Kidney tubule cell (primary cell): ENCODE measurements at places on chromosomes 4 and X.

GRCh38 chr4:165191814-165192499 is 15.4 kb upstream of the KLHL2 start:
- DNase-seq, result no peak

GRCh38 chr4:64584125-64584524 is 174.9 kb upstream of the TECRL start:
- DNase-seq, result no peak

DNA sequence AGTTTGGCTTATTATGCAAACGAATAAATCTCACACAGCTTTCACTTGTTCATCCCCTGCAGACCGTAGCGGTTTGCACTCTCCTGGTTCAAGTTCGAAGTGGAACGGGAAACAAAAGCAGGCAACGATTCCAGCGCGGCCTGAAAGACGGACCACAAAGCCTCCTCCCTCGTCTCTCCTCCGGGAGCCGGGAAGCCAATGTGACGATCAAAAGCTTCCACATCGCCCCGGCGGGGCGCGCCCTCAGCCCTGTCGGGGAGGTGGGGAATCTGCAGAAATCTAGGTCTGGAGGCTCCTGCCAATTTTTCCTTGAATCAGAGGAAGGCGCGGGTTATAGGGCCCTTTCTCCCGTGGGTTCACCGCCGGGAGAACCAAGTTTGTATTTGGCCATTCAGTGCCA is 16.9 kb upstream of the ZIC3 start:
- no peak for DNase-seq

DNA sequence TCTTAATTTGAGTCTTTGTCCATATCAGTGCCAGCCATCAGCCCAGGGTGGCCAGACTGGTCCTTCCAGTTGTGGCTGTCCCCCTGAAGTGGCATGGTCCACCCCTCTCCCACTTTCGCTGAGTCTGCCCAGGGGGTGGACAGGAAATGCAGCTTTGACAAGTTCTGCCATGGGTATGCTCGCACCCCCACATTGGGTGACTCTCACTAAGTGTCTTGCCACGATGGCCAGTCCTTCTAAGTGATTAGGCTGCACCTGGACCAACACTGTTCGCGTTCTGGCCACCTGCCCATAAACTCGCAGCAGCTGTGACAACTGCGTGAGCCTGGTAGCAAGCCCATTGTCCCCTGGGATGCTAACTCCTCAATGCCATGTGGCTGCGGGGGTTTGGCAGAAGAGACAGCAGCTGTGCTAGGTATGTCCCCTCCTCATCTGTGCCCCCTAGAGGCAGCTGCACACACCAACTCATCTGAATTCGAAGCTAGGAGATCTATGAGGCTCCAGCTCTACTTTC is 10.0 kb upstream of the LNX1 start:
- peak; percentile 8 for DNase-seq

DNA sequence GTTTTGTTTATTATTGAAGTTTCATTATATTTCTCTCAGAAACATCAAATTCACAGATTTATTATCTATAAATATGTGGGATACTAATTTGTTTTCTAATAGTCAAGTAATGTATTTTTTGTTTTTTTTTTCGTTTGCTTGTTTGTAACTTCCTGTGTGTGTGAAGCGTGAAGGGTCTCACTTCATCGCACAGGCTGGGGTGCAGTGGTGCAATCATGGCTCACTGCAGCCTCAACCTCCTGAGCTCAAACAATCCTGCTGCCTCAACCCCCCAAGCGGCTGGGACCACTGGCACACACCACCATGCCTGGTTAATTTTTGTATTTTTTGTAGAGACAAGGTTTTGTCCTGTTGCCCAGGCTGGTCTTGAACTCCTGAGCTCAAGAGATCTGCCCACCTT is 55.1 kb downstream of the SH3RF1 start:
- DNase-seq, result no peak

- DNase-seq, result peak; percentile 94
Observed at GRCh38 chr4:102439236-102439614, 61.9 kb upstream of the NFKB1 start.

- DNase-seq, result peak; percentile 36
Observed at GRCh38 chr4:40736910-40737309, 12.8 kb upstream of the NSUN7 start.

DNA sequence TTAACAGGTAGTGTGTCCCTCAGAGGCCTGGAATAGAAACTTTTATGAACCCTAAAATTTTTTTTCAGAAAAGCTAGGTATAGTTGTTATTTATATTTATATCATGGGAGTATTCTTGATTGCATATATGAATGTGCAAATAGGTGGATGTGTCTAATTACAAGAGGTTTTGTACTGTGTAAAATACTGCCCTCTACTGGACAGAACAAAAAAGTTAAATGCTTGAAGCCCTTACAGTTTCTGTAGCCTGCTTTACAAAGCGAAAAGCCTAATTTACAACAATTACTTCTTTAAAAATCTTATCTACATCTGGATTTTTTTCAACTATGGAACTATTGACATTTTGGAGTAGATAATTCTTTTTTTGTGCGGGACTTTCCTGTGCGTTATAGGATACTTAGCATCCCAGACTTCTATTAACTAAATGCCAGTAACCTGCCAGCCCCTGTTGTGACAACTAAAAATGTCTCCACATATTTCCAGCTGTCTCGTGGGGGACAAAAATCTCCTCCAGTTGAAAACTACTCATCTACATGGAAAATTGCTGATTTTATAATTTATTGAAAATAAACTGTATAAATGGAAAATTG is 35.1 kb downstream of the ENPEP start:
- DNase-seq, result peak; percentile 67

GRCh38 chrX:77658886-77659285 is 127.1 kb downstream of the ATRX start:
- DNase-seq, result no peak

GRCh38 chrX:40749681-40750494 is 14.5 kb upstream of the MED14 start:
- peak; percentile 9 for DNase-seq

DNA sequence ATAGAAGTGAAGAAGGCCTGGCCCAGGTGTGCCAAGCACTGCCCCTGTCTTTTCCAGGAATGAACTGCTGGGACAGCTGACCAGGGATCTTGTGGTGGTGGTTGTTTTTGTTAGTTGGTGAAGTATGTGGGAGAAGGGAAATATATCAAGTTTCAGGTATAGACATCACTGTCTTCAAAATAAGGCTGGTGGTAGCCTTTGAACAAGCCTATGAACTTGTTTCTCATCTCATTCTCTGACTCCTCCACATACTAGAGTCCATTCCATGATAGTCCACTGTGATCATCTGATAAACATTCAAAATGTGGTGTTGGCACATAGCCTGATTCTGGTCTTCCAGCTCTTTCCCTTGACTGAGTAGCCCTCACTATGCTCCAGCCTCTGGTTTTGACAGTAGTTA is 303.7 kb downstream of the CAMK2D start:
- DNase-seq, result no peak

DNA sequence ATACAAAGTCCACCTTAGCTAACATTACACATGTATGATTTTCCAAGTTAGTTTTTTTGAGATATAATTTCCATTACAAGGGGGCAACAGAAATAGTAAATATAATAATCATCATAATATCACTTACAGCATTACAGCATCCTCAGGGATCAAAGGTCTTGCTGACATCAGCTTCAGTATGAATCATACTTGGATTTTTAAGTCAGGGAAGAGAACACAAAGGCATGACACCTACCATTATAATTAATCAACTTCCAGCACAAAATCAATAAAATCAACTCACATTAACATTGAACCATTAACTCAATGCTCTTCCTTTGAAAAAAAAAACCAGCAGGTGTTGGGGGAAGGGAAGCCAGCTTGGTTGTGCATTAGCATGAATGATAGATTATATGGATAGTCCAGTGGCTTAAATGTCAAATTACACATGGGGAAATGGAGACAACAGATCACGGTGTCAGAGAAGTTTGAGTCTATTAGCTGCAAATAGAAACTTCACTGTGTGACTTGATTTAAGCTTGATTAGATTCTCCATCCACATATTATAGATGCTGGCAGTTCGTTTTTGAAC is 66.9 kb upstream of the CAPN6 start:
- peak; percentile 39 for DNase-seq

- no peak for DNase-seq
Observed at GRCh38 chr4:99518601-99519295, 7.9 kb downstream of the C4orf17 start.

GRCh38 chr4:188408244-188409030 is 269.2 kb downstream of the TRIML1 start:
- DNase-seq, result no peak

DNA sequence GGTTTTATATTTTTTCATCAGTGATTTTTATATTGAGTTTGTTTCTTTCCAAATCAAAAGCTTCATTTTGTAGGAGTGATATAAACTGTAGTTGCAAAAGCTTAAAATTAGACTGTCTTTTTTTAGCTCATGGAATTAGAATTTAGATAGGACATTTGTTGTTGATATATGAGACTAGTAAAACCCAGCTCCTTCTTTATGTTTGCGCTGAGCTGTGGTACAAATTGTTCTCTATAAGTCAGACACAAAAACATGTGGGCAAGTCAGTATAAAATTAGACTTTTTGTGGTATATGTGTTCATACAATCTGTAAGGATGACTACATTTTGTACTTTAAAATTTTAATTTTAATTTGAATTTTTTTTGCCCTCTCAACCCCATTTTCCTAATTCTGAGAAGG is 18.3 kb downstream of the FHIP1A start:
- no peak for DNase-seq

GRCh38 chrX:17680732-17681413 is 56.4 kb upstream of the SCML1 start:
- peak; percentile 21 for DNase-seq

DNA sequence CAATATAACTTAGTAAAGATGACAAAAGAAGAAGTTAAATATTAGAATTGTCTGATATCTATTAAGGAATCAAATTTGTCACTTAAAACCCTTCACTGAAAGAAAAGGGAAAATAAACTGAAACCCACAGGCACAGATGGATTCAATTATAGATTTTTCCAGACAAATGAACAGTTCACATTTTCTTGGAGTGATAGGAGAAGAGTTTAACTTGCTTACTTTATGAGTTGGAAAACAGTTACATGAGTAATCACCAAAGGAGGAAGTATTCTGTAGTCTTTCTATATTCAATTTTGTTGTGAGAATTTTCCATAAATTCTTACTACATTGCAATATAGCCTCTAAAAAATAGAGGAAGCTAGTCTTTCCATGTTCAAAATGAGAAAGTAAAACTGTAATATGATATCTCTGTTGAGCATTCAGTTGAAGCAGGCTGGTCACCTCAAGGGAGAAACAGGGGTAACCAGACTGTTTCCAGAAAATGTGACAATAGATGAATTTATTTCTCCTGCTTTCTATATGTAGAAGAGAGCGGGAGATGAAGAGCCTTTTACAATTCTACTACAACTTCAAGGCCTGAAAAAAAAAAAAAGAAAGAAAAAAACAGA is 330.3 kb upstream of the EPHA5 start:
- DNase-seq, result no peak

GRCh38 chr4:37976507-37976906 is 16.3 kb downstream of the PTTG2 start:
- DNase-seq, result peak; percentile 42

GRCh38 chr4:105236916-105237311 is 90.2 kb downstream of the TET2 start:
- no peak for DNase-seq

GRCh38 chrX:38669428-38669827 is 108.1 kb downstream of the TSPAN7 start:
- DNase-seq, result no peak

DNA sequence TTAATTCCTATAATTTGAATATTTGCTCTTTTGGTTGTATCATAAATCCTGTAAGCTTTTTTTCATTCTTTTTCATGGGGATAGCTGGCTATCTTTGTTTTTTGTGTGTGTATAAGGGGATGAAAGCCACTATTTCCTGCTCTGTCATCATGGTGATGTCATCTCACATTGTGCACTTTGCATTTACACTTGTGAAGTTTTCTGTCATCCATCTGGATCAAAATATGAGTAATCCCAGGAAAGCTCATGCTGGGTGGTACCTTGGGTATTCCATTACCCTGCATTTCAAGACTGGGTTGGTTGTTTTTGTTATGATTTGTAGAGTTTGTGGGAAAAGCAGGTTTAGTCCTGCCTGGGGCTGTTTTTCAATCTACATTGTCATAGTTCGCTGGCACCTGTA is 367.3 kb downstream of the CHIC1 start:
- peak; percentile 43 for DNase-seq

- no peak for DNase-seq
Observed at GRCh38 chr4:74613266-74613665, 168.3 kb downstream of the AREG start.

GRCh38 chr4:76125816-76126215 is 22.4 kb downstream of the NUP54 start:
- DNase-seq, result no peak

GRCh38 chrX:7926914-7927258 is 327 bp downstream of the PNPLA4 start:
- DNase-seq, result no peak

DNA sequence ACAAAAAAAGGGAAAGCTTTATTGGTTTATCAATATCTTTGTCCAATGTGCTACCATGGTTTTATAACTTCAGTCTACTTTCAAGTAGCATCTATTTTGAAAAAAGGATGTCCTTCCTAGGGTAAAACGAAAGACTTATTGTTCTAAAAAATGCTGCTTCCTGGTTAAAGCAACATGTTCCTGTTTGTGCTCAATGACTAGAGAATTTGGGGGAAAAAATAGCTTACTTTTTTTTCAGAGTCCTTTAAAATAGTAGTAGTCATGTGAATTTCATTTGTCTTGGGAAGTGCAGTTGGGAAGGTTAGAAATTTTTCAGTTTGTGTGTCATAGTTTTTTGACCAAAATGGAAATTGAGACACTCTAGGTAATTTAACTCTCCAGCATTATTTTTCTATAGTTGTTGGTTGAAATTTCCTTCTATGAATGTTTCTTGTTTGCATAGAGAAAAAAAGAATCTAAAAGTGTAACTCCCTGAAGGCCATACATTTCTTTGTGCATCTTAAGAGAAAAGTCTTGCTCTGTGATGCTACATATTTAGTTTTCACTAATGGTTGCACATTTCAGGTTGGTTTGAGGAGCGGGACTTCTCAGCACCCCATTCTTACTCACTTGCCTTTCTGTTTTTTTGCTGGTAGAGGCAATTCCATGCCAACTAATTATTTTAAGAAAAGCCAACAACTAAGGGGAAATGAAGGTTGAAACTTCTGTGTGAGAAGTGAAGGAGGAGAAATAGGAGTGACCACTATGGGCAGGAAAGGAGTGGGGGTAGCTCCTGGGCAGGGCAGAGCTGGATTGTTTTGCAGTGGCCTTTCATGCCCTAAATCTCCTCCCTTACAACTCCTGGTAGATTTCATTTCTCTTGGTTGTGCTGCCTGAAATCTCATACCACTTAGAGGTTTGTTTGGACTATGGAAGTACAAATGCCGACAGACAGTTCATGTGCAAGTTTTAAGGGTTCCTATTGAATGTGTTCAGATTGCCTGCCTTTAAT is 76.4 kb downstream of the RAPGEF2 start:
- DNase-seq, result no peak

GRCh38 chrX:153876112-153876491 is 9.9 kb downstream of the L1CAM start:
- DNase-seq, result no peak
